Hematopoietic multipotent progenitor cell treated with erythropoietin and hydrocortisone succinate and interleukin-3 and kit ligand, for 6 days (in vitro differentiated cells): ENCODE measurements at places on chromosomes 13 and 19.
A peak's percentile ranks its signal among the peaks of the same experiment; 100 is the strongest.

DNA sequence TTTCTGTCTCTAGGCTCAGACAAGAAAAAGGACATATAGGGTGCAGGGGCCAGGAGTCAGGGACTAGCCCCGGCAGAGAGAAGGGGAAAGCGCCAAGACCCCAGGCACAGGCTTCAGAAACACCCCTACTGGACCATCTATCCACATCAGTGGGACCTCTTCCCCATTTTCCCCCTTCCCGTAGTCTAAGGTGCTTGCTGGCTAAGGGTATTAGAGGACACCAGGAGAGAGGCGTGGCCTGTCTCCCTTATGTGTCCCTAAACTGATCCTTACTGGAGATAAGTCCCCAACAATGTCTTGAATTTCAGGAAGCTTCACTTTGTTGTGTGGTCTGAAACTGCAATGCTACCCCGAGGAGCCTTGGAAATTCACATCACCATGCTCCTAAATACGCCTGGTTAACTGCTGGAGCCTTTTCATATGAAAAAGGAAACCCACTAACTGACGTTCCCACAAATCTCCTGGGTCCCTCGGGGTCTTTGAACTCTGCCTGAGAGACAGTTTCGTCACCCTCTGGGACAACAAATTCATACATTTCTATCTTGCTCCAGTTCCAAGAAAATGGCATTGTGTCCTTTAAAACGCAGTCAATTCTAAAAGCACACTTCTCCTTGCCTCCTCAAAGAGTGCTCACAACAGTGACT lies 197.7 kb downstream of the COL4A1 start:
- DNase-seq: no peak

- DNase-seq: peak; percentile 88
These were observed 12.2 kb upstream of the RELB start for GRCh38 chr19:44988896-44989556.

GRCh38 chr13:32409561-32410421 lies 18.1 kb downstream of the N4BP2L1 start:
- DNase-seq: no peak

- DNase-seq: no peak
These were observed 687 bp upstream of the CIRBP start for GRCh38 chr19:1268226-1269064.

DNA sequence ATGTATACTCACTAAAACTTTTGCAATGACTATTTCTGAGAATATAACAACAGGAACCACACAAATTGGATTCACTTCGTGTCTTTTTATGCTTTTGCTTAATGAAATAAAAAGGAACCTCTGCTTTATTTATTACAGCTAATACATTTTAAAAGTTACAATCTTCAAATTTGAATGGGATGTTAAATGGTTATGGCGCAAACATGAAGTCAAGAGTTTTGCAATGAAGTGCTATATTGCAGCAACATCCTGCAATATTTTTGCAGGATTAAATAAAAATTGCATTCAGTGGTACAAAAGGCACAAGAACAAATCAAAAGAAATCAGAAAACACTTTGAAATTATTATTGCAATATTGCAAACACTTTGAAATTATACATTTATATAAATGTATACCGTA lies 1519.0 kb upstream of the MIR17HG start:
- no peak for DNase-seq
